Astrocyte of the cerebellum (primary cell): ENCODE measurements at places on chromosomes 3 and 15.

DNA sequence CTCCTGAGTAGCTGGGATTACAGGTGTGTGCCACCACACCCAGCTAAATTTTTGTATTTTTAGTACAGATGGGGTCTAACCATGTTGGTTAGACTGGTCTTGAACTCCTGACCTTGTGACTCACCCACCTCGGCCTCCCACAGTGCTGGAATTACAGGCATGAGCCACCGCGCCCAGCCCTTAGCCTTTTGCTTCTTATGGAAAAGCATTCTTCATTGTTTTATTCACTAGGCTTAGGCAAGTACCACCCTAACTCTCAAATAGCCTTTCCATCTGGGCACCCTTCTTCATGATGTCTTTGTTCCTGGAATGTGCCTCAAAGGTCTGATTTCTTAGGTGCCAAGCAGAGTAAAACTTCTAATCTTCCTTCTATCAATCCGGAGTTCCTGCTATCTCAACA is 641.8 kb downstream of the FHIT start:
- DNase-seq: no peak

DNA sequence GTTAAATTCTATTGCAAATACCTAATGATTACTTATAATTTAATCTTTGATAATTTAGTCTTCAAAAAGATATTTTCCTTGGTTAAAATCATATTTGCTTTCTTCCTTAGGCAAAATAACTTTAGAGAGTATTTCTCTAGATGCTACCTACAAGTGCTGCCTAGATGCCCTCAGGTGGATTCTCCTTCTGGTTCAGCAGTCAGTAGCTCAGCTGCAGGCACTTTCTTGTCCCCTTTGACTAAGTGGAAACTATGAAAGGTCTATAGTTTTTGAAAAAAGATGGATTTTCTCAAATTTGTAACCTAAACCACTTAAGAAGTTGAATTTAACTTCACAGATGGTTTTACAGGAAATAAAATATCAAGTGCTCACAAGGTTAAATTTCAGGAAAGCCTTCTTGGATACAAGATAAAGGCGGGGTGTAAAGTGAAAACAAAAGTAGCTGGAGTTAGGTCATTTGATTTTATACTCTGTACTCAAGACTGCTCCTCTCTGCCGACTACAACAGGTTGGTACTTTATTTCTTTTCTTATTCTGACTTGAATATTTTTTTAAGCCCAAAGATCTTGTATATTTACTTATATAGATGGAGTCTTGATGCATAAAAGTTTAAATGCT is at the start of gene ACKR4:
Gene ACKR4 (plus strand): TSS at position 455 of the 618 bp plus-strand sequence. CDS start 3,128 bp downstream, outside the sequence.
- no peak for DNase-seq

DNA sequence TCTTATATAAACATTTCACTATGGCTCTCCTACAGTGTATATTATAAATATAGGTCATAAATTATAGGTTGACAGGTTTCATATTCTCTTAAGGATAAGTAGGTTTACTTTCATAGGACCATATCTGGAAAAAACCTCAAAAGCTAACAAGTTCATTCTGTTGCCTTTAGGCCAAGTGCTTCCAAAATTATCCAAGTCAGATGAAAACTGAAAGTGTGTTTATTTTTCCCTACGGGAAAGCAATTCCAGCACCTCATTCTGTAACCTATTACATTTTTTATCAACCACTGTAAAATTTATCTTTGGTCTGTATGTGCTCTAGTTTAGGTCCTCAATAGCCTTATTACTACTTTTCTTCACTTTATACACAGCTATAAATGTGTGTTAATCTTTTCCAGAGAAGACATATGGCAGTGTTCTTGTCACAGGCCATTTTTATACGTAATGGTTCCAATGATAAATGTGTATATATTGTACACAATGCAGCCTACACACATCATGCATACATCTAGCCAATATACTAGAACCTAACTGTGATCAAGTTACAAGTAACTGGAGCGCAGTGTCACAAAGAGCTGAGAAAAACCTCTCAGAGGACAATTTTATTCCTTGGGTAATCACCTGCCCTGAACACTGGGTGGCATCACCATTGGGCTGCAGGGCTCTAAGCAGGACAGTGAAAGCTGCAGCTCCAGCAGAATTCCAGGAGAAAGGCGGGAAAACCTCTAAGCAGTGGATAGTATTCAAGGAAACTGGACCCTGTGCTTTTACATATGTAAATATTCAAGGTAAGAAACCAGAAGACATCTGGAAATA is 251.3 kb downstream of the CTNNB1 start:
- no peak for DNase-seq

GRCh38 chr15:41105348-41106334 is 10.4 kb downstream of the INO80 start:
- no peak for DNase-seq

DNA sequence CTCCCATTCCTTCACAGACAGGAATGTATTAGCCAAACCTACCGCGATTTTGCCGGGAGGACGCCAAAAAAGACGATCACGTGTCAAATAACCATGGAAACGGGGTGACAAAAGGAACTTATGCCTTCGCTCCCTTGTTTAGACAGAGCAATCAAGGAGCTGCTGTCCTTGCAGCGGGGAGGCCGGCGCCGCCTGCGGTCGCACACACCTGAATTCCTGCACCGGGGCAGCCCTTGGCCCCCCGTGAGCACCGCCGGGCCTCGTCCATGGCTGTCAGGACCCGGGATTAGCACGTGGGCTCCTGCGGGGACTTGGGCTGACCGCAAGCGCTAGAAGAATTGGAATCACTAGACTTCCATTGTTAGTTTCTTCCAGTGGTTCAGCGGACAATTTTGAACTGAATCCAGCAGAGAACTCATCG is 193.1 kb downstream of the SHQ1 start:
- DNase-seq: peak; percentile 54

DNA sequence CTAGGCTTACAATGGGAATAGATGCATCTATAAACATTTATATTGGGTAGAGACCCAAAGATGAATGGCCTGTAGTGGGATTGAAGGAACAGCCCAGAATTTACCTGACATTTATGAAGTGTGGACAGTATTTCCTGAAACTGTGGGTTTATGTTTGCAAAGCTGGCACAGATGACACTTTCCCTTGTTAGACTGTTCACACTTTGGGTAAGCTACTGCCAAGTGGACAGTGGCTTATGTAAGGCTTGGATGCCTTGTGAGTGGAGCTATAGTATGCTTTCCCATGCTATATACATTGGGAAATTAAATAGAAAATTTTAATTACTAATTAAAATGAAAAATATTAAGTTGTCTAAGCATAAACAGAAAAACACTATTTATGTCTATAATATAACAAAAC is 48.5 kb downstream of the STARD9 start:
- DNase-seq: no peak

GRCh38 chr15:51332206-51333147 is 5.9 kb downstream of the CYP19A1 start:
- no peak for DNase-seq

DNA sequence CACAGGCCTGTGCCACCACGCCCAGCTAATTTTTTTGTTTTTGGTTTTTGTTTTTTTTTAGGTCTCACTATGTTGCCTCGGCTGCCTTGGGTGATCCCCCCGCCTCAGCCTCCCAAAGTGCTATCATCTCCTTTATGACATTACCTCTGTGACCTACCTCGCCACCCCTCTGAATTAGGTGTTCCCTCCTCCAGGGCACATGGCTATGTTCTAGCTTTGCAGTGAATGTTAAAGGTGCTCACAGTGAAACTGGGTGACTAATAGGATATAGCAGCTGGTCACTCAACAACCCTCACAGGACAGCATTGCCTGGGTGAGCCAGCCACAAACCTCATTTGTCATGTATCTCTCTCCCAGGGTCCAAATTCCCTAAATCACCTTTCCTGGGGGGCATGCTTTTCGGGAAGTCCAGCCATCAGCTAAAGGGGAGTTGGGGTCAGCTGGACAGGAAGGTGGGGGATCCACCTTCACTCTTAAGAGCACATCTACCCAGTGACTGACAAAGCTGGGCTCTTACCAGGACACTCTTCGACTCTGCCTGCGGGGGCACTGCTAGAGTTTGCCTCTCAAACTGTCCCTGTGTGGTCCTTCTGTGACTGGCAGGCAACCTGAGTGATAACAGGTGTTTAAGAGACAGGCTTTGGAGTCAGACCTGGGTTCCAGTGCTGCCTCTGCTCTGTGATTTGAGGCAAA is 1.6 kb upstream of the TTLL3 start:
- no peak for DNase-seq

- DNase-seq: no peak
Measured at GRCh38 chr3:171901615-171902312, 58.6 kb downstream of the TMEM212 start.

GRCh38 chr3:127780536-127781400 is 41.5 kb downstream of the MGLL start:
- DNase-seq: no peak

DNA sequence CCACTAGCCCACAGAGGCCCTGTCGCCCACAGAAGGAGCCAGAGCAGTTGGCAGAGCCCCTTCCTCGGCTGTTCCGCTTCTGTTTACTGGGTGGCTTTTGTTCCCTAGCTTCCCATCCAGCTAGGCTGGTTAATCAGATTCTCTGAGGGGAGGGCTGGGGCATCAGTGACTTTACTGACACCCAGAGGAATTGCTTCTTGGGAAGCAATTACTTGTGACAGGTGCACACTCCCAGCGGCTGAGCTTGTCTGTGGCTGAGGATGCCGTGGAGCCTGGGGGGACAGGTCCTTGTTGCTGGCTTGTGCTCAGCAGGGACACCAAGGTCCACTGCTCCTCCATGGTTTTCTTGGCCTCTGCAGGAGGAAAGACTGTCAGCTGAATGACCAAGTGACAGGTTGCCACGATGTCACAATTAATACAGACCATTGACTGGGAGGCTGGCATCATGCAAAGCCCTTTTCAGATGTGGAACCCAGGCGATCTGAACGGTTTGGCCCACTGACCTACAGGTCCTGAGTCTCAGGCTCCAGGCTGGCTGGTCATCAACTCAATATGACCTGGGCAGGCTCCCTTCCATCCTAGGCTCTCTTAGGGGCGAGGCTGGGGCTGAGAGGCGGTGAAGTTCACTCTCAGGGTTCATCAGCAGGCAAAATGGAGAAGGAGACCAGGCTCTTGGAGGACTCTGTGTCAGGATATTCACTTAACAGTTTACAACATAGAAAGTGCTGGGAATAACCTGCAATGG is 31.8 kb upstream of the SFMBT1 start:
- DNase-seq: no peak

GRCh38 chr3:134752761-134753461 is 42.1 kb upstream of the EPHB1 start:
- no peak for DNase-seq

DNA sequence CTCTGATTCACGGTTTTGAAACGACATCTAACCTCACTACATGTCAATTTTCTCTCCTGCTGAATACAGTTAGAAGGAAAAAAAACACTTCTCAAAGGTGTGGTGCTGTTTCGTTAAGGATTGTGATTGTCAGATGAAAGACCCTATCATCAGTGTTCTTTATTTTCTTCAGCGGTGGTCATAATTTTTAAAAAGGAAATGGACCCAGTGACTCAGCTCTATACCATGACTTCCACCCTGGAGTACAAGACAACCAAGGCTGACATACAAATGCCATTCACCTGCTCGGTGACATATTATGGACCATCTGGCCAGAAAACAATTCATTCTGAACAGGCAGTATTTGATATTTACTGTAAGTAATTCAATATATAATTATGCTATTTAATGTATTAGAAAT is 167.8 kb downstream of the ALCAM start:
- DNase-seq: no peak

GRCh38 chr3:101807888-101808287 is 28.9 kb downstream of the NXPE3 start:
- DNase-seq: no peak

DNA sequence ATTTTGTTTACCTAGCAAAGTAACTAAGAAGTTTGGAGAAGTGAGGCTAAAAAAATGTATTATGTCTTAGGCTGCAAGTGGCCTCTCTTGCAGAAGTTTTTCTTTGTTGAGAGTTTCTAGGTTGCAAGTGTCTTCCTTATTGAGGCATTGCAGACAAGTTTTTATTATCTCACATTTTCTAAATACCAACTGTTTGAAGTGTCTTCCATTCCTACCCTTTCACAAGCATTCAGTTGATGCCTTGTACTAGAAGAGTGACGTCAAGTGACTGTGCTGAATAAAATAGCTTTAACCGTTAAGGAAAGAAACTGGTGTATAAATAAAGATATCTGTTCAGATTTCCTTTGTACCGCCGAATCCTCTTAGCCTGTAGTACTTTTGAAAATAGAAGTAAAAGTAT is 123.3 kb downstream of the ALCAM start:
- DNase-seq: no peak

DNA sequence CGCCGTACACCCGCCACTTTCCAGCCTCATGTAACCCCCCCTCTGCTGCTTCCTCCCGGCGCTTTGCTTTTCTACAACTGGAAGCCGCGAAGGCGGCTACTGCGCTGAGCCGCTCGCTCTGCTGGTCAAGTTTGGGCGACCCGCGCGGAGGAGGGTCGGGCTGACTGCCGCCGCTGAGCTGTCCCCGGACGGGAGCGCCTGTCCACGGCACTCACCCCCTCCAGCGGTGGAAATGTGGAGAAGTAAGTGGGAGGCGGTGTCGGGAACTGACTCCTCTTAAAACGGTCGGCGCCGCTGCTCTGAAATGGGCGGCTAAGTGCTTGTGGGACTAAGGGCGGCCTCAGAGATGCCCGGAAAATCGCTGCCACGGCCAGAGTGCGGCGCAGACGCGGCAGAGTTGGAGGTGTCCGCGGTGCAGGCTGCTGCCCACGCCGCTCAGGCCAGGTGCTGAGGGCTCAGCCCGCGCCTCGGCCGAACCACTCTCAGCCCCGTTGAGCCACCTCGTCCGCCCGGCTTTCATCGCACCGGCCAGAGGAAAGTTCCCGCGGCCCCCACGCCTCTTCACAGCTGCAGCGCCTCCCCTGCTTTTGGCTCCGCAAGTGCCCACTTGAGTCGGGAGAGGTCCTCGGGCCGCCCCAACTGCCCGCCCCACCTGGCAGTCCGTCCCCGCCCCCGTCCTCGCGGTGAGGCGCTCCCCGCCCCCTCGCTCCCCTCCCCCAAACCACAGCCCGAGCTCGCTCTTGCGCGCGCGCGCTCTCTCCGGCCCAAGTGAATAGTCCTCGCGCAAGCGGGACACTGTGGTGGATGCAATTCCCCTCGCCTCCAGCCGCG is at the start of gene EPHA6:
Gene EPHA6 (plus strand): TSS at position 775 of the 831 bp plus-strand sequence.
- peak; percentile 28 for DNase-seq

DNA sequence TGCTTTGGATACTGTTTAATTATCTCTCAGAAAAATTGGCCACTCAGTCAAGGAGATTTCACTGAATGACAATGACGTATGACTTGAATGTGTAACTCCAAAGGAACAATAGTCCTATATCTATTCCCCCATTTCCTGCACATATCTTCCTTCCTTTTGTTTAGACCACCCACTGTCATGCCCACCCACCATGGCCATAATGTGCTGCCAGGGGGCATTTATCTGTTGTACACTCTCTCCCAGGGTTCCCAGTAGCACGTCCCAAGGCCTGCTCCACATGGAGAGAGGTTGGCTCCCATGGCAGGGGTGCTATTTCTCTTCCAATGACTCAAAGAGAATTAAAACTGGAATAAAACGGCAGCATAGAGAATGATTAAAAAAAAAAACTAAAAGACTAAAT is 36.8 kb upstream of the CTNNB1 start:
- no peak for DNase-seq

- DNase-seq: no peak
Measured at GRCh38 chr15:94185547-94186236, 45.7 kb upstream of the MCTP2 start.
